ENCODE measurements at places on chromosomes 5 and 9.

- DNase-seq: no peak
These were observed 27.1 kb downstream of the LOX start for GRCh38 chr5:122050959-122051358.

GRCh38 chr5:69032009-69032408 is 61.8 kb upstream of the SLC30A5 start:
- no peak for DNase-seq

DNA sequence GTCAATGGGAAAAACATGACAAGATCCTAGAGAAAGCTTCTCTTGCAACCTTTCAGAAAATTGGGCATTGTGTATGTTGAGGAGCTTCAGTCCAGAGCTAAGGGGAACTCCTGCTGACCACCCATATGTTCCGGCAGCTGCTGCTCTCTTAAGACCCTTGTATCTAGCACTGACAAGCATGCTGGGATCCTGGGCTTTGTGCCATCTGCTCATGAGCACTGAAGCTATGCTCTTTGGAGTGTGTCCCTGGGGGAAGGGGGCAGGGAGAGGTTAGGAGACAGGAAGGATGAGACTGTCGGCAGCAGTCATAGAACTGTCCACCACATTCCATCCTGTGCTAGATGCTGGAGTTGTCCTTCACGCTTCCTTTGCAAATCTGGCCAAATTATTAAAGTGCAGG is 109.3 kb downstream of the JAKMIP2 start:
- DNase-seq: no peak

DNA sequence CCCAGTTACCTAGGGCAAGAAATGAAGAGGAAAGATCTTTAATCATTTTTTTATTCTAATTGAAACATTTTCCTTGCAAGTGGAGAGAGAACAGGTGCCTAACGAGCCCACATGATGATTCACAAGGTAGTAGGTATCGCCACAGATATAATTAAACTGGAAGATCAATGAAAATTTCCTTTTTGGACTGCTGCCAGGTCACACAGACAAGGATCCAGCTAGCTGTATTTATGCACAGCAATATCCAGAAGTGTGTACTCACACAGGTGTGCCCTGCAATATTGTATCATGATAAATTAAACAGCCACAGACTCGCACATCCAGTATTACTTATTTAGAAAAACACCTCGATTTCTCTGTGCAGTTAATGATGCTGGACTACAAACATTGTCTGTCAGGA is 294.0 kb upstream of the SMARCA2 start:
- DNase-seq: no peak

DNA sequence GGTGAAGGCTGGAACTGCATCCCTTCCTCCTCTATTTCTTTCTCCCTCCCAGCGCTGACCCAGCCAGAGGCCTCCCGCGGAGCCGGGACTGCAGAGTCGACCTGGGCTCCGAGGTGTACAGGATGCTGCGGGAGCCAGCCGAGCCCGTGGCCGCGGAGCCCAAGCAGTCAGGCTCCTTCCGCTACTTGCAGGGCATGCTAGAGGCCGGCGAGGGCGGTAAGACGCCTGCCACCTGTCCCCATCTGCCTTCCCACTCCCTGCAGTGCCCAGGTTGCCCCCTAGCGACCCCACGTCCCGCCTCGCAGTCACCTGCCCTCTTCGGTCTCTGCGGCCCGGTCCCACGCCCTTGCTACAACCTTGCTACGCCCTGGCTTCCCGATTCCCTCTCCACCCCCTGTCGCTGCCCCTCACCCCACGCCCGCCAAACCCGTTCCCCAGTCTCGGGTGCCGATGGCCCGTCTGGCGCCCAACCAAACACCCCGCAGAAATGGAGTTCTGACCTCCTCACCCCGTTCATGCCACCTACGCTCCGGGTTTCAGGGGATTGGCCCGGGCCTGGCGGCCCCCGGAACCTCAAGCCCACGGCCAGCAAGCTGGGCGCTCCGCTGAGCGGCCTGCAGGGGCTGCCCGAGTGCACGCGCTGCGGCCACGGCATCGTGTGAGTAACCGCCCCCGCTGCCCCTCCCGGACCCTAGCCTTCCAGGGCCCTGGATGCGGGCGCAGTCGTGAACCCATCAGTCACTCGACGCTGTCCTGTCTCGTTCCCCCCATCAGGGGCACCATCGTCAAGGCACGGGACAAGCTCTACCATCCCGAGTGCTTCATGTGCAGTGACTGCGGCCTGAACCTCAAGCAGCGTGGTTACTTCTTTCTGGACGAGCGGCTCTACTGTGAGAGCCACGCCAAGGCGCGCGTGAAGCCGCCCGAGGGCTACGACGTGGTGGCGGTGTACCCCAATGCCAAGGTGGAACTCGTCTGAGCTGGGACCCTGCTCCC is 14.1 kb downstream of the PDLIM4 start:
- DNase-seq: no peak

DNA sequence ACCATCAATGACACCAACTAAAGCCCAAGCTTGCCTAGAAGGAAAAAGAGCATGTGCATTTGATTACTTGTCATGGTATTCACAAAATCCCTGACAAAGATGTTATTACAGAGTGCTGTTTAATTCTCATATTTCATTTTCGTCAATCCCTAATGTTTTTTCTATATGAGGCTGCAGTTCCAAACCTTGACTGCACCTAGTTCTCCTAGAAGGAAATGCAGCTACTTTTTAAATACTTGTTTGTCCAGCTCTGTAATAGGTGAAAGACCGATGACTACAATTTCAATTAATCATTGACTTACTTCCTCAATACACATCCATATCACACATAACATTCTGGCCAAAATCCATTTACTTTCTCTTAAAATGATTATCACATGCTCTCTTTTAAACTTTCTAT is 28.1 kb downstream of the CEMIP2 start:
- DNase-seq: no peak

DNA sequence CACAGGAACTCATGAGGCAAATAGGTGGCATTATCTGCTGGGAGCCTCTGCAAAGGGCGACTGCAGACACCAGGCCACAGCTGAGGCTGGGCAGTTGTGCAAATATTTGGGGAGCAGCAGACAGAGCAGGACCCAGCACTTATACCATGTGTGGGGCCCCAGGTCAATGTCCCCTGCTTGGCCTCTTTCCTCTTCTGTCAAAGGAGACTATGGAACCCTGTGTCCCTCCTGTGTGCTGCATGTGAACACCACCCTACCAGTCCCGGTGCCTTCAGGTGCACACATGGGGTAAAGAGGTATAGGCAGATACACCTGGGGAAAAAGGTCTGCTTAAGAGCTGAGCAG is 50.8 kb downstream of the ROR2 start:
- no peak for DNase-seq

Measured in AG20443 (cell line).